Pancreas (tissue), 10 donors: ENCODE measurements at places on chromosomes 2 and 18. TPM values are rescaled to one million over a fixed set of nuclear protein-coding genes. Genes with fewer than 3 reads are reported as not detected.

LAMA3 gene
- polyA plus RNA-seq = 2.1 TPM

MYO3B gene
- polyA plus RNA-seq = 0.38 TPM

PSTPIP2 gene
- 3.0 TPM for polyA plus RNA-seq

DNA sequence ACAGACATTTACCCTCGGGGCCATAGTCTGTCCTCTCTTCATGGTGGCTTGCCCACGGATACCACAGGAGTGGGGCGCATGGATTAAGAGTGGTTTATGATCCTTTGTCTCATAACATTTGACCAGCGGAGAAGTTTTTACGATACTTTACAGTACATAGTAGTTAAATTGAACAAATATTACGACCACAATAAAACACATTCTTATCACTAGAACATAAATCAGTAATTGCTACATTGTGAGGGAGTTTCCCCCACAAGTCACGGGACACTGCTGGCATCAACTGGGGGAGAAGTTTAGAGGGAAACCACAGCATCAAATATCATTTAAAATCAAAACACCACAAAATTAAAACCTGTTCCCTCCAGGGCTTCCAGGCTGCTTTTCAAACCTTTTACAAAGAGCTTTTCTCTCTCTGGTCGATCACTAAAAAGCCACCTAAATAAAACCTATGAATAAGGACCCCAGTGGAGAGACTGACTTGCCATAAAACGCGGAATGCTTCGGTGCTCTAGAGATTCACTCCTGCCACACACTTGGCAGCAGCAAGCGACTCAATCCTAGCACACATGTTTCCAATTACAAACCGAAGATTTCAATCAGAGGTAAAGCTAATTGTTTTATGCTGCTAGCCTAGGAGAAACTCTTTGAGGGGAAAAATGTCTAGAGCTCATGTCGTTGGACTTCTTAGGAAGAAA is 173.7 kb upstream of the HNRNPA3 start:
- no peaks in the 10 kb centered on the region for H3K4me1 ChIP-seq
- H3K4me3 ChIP-seq = no peak overlapping the region
- H3K27ac ChIP-seq = no peak overlapping the region

DNA sequence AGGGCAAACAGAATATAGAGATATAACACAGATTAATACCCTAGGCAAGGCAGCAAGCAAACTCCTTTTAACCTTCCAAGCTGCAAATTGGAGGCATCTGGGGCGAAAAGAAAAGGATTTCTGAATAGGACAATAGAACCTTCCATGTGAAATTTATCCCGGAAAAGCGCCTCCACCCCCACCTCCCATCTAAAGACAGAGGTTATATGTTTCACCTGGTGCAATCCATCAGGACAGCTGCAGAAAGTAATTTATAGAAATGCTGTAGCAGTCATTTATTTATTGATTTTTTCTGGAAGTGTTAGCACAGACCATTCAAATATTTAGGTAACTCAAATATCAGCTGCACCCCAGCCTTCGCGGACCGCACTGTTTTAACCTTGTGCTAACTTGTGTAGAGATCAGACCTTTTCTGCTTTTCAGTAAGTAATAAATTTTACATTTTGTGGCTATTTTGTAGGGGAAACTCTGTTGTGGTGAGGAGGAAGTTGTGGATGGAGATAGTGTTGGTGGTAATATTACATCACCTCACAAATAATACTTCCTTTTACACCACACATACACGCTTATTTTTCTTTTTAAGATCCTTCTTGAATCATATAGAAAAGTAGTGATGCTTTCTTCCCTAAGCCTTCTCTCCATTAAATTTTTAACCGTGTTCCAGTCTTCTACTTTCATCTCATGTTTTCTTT is 919.3 kb upstream of the CDH2 start:
- no peaks in the 10 kb centered on the region for H3K4me1 ChIP-seq
- no peaks in the 10 kb centered on the region for H3K27me3 ChIP-seq
- H3K36me3 ChIP-seq = no peaks in the 10 kb centered on the region
- H3K4me3 ChIP-seq = no peak overlapping the region
- DNase-seq = no peak
- no peak overlapping the region for H3K27ac ChIP-seq

TYMS gene
- 1.9 TPM for polyA plus RNA-seq

CCT7 gene
- 92.2 TPM for polyA plus RNA-seq

GRCh38 chr2:112451317-112451716 is 17.9 kb upstream of the RGPD8 start:
- H3K27me3 ChIP-seq = no peaks in the 10 kb centered on the region
- no peak overlapping the region for H3K4me3 ChIP-seq
- DNase-seq = no peak
- H3K27ac ChIP-seq = no peak overlapping the region

DNA sequence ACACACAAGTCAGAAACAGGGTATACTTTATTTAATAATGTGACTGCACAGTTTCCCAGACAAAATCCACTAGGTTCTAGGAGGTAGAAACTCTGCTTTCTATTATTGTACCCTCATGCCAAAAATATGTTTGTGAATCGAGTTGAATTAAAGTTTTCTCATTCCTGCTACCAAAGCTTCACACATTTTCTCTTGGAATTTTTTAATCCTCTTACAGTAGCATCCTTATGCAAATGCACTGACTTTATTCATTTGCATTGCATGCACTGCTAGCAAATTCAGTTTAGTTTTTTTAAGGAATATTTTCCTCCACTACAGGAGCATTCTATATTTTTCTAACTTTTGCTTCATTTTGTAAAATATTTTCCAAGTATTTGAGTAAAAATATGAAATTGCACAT is 4.8 kb upstream of the SCG2 start:
- no peak overlapping the region for H3K27ac ChIP-seq
- H3K4me1 ChIP-seq = no peaks in the 10 kb centered on the region
- no peak for DNase-seq
- no peaks in the 10 kb centered on the region for H3K27me3 ChIP-seq
- H3K4me3 ChIP-seq = no peak overlapping the region

DUSP19 gene
- 1.0 TPM for polyA plus RNA-seq

NR4A2 gene
- polyA plus RNA-seq = 4.1 TPM

SEPTIN10 gene
- 7.9 TPM for polyA plus RNA-seq

DNA sequence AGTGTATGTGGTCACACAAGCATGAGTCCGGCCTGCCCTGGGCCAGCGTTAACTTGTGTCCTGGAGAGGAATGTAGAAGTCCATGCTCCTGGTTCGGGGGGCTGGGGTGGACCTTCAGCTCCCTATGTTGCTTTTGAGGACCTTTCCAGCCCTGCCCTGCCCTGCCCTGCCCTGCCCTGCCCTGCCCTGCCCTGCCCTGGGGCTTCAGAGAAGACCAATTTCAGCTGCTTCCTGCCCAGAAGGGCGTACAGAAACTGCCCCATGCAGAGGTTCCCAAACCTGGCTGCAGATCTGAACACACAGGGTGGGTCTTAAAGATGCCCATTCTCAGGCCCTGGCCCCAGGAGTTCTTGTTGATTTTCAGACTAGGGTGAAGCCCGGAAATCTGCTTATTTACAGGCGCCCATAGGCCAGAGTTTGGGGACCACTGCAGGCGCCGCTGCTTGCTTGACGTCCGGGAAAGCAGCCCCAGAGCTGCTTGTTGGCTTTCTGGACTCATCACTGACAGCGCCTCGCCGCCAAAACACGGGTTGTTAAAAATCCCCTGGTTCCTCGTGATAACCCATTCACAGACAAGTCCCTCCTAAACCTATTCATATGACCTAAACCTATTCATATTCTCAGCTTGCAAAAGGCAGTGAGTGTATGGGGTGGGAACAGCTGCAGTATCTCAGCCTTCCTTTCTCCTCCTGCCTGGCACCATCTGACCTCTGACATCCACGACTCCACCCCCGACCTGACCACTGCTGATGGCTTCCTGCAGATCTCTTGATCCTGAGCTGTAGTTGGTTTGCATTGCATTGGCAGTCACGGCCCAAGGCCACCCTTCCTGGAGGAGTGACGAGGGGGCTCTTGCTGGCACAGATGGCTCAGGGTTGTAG is 198.3 kb downstream of the GLI2 start:
- no peaks in the 10 kb centered on the region for H3K4me1 ChIP-seq
- no peak overlapping the region for H3K27ac ChIP-seq
- no peak overlapping the region for H3K4me3 ChIP-seq
- no peak for DNase-seq
- no peaks in the 10 kb centered on the region for H3K27me3 ChIP-seq
- no peaks in the 10 kb centered on the region for H3K36me3 ChIP-seq

- no peak for DNase-seq
- H3K27ac ChIP-seq = no peak overlapping the region
- H3K4me3 ChIP-seq = no peak overlapping the region
- H3K4me1 ChIP-seq = no peaks in the 10 kb centered on the region
These were observed 133.5 kb downstream of the TMEM182 start for GRCh38 chr2:102895376-102895775.

MROH2A gene
- polyA plus RNA-seq = not detected

CELF4 gene
- polyA plus RNA-seq = 3.0 TPM

POMC gene
- 12.0 TPM for polyA plus RNA-seq

GRCh38 chr2:232076736-232077135 is 115.2 kb downstream of the DIS3L2 start:
- no peak overlapping the region for H3K4me3 ChIP-seq
- no peak for DNase-seq
- no peaks in the 10 kb centered on the region for H3K4me1 ChIP-seq

GRCh38 chr2:216932113-216932862 is 72.4 kb upstream of the TNP1 start:
- no peaks in the 10 kb centered on the region for H3K36me3 ChIP-seq
- H3K4me3 ChIP-seq = no peak overlapping the region
- no peaks in the 10 kb centered on the region for H3K27me3 ChIP-seq
- DNase-seq = no peak
- no peaks in the 10 kb centered on the region for H3K4me1 ChIP-seq

- no peak overlapping the region for H3K4me3 ChIP-seq
- no peaks in the 10 kb centered on the region for H3K27me3 ChIP-seq
- no peaks in the 10 kb centered on the region for H3K36me3 ChIP-seq
- no peak for DNase-seq
These were observed 86.9 kb upstream of the RBBP8 start for GRCh38 chr18:22846088-22846683.

KCNG2 gene
- not detected for polyA plus RNA-seq

- H3K4me1 ChIP-seq = no peaks in the 10 kb centered on the region
- no peak overlapping the region for H3K27ac ChIP-seq
- no peak overlapping the region for H3K4me3 ChIP-seq
- H3K36me3 ChIP-seq = no peaks in the 10 kb centered on the region
- H3K27me3 ChIP-seq = no peaks in the 10 kb centered on the region
These were observed 72.3 kb downstream of the CMPK2 start for GRCh38 chr2:6793371-6793770.

DNA sequence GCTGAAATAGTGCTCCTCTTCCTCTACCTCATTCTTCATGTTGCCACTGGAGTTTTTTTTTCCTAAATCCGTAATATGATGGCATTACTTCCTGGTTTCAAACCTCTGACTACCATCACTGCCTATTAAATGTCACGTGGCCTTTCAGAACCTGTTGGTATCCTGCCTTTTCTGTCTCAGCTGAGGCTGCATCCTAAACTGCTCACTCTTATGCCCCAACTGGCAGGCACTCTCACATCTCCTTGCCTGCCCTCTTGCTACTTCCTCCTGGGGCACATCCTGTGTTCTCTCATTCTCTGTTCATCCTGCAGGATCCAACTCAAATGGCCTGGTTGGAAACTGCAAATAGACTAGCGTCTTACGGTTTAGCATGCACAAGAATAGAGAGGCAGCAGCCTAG is 468.1 kb upstream of the FANCL start:
- no peak for DNase-seq
- H3K36me3 ChIP-seq = no peaks in the 10 kb centered on the region
- H3K27me3 ChIP-seq = no peaks in the 10 kb centered on the region
- H3K4me1 ChIP-seq = no peaks in the 10 kb centered on the region

- no peak overlapping the region for H3K27ac ChIP-seq
- DNase-seq = no peak
- no peak overlapping the region for H3K4me3 ChIP-seq
These were observed 31.2 kb downstream of the PTPN18 start for GRCh38 chr2:130387071-130387400.

CYTIP gene
- polyA plus RNA-seq = 0.47 TPM

- no peak for DNase-seq
- H3K27ac ChIP-seq = no peak overlapping the region
- H3K27me3 ChIP-seq = no peaks in the 10 kb centered on the region
- H3K4me1 ChIP-seq = no peaks in the 10 kb centered on the region
These were observed 100.6 kb upstream of the FN1 start for GRCh38 chr2:215536510-215536909.

ADD2 gene
- 0.38 TPM for polyA plus RNA-seq

DNA sequence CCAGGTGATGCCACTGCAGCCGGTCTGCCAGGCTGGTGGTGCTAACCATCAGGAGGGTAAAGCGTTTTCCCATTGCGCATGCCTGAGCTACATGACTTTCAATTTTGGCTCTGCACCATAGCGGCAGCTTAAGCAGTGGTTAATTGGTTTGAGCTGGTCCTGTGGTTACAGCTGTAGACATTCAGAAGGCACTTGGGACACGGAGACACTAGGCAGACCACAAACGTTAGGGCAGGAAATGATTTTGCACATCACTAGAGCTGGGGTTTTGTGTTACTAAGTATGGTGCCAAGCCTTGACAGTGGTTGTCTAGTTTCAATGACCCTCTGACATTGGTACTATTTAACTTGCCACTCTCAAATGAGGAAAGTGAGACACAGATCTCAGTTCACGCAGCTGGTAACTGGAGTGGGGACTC is 28.9 kb upstream of the CNOT11 start:
- no peak overlapping the region for H3K27ac ChIP-seq
- DNase-seq = no peak
- H3K4me1 ChIP-seq = no peaks in the 10 kb centered on the region
- no peak overlapping the region for H3K4me3 ChIP-seq

- H3K36me3 ChIP-seq = no peaks in the 10 kb centered on the region
- no peak overlapping the region for H3K27ac ChIP-seq
- no peaks in the 10 kb centered on the region for H3K4me1 ChIP-seq
- no peaks in the 10 kb centered on the region for H3K27me3 ChIP-seq
- H3K4me3 ChIP-seq = no peak overlapping the region
- DNase-seq = no peak
These were observed 306.1 kb upstream of the CYRIA start for GRCh38 chr2:16971722-16972234.

DNA sequence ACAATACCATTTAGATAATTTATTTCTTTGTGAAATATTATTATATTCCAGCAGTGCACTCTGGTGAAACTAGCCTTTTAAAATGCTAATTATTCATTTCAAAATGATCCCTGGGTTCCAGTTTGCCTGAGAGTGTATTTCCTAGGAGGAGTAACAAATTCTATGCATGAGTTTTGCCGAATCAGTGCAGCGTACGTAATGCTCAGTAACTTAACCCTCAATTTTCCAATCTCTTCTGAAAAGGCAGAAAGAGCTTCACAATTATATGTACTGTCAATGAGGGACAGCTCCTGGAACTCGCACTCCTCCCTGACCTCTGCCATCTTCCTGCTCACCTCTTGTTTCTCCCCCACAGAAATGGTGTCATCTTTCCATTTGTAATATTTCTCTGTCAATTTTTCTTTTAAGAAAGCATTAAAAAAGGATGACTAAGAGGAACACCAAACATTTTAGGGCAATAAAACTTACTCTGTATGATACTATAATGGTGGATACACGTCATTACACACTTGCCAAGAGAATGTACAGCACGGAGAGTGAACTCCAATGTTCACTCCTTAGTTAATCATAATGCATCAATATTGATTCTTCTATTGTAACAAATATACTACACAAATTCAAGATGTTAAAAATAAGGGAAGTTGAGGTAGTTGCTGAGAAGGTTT is 25.7 kb upstream of the XIRP2 start:
- DNase-seq = no peak
- no peak overlapping the region for H3K27ac ChIP-seq
- H3K36me3 ChIP-seq = no peaks in the 10 kb centered on the region
- no peak overlapping the region for H3K4me3 ChIP-seq
- H3K4me1 ChIP-seq = no peaks in the 10 kb centered on the region
